Stimulated activated naive B cell treated with anti-CD40 and anti-IgM and Interleukin-4, amounts not matched to agents 10 μg/mL and 1 μg/mL and 100 μg/mL, for 72 hours (primary cell): ENCODE measurements at places on chromosomes 11 and 22.

GRCh38 chr22:24284747-24285203 lies 14.1 kb downstream of the SPECC1L start:
- H3K36me3 ChIP-seq = peaks cover 20% of the 10 kb centered on the region
- H3K27ac ChIP-seq = no peak overlapping the region
- H3K4me1 ChIP-seq = peaks cover 56% of the 10 kb centered on the region
- DNase-seq = no peak
- no peak overlapping the region for H3K4me3 ChIP-seq
- no peaks in the 10 kb centered on the region for H3K27me3 ChIP-seq

GRCh38 chr11:106468086-106468485 lies 390.6 kb downstream of the AASDHPPT start:
- no peak overlapping the region for H3K27ac ChIP-seq
- no peaks in the 10 kb centered on the region for H3K4me1 ChIP-seq
- H3K27me3 ChIP-seq = no peaks in the 10 kb centered on the region
- no peaks in the 10 kb centered on the region for H3K36me3 ChIP-seq
- H3K4me3 ChIP-seq = no peak overlapping the region
- DNase-seq = no peak

DNA sequence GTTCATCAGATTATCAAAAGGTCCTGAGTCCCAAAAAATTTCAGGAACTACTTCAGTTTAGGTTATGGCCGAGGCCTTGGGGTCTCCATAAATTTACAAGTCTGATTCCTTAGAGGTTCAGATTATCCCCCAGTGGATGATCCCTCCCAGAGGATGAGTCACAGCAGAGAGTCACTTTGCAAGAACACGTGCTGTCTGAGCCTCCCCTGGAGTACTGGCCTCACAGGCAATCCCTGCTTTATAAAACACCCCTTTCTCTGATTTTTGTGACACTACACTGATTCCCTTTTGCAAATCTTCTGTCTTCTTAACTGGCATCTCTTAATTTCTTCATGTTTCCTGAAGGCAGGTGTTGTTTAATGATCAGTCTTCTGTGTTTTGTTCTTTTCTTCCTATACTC lies 45.3 kb downstream of the CCDC34 start:
- H3K4me1 ChIP-seq = no peaks in the 10 kb centered on the region
- H3K27me3 ChIP-seq = peaks cover 4% of the 10 kb centered on the region
- no peak overlapping the region for H3K4me3 ChIP-seq
- no peaks in the 10 kb centered on the region for H3K36me3 ChIP-seq
- H3K27ac ChIP-seq = no peak overlapping the region
- DNase-seq = no peak

GRCh38 chr11:62983536-62984199 lies 1.1 kb downstream of the SLC22A6 start:
- H3K27ac ChIP-seq = no peak overlapping the region
- DNase-seq = no peak
- peaks cover 30% of the 10 kb centered on the region for H3K27me3 ChIP-seq
- no peak overlapping the region for H3K4me3 ChIP-seq
- no peaks in the 10 kb centered on the region for H3K36me3 ChIP-seq
- no peaks in the 10 kb centered on the region for H3K4me1 ChIP-seq

GRCh38 chr11:2929950-2930703 lies 907 bp upstream of the PHLDA2 start:
- peaks cover 46% of the 10 kb centered on the region for H3K4me1 ChIP-seq
- H3K4me3 ChIP-seq = peak overlapping the region; percentile 86
- H3K27ac ChIP-seq = peak overlapping the region; percentile 91
- H3K27me3 ChIP-seq = peaks cover 39% of the 10 kb centered on the region
- DNase-seq = peak; percentile 58
- no peaks in the 10 kb centered on the region for H3K36me3 ChIP-seq

- H3K27me3 ChIP-seq = peaks cover 9% of the 10 kb centered on the region
- H3K4me3 ChIP-seq = no peak overlapping the region
- H3K27ac ChIP-seq = no peak overlapping the region
- H3K36me3 ChIP-seq = no peaks in the 10 kb centered on the region
These were observed 181.9 kb downstream of the FAT3 start for GRCh38 chr11:92406472-92406871.

- no peak for DNase-seq
- H3K36me3 ChIP-seq = peaks cover 14% of the 10 kb centered on the region
- H3K4me3 ChIP-seq = no peak overlapping the region
- H3K27me3 ChIP-seq = no peaks in the 10 kb centered on the region
- peaks cover 15% of the 10 kb centered on the region for H3K4me1 ChIP-seq
These were observed 14.4 kb downstream of the CABIN1 start for GRCh38 chr22:24025475-24025874.

- H3K27ac ChIP-seq = peak overlapping the region; percentile 42
- peak overlapping the region; percentile 50 for H3K4me3 ChIP-seq
- peaks cover 3% of the 10 kb centered on the region for H3K27me3 ChIP-seq
These were observed 4.4 kb downstream of the UBASH3B start for GRCh38 chr11:122659676-122660554.

DNA sequence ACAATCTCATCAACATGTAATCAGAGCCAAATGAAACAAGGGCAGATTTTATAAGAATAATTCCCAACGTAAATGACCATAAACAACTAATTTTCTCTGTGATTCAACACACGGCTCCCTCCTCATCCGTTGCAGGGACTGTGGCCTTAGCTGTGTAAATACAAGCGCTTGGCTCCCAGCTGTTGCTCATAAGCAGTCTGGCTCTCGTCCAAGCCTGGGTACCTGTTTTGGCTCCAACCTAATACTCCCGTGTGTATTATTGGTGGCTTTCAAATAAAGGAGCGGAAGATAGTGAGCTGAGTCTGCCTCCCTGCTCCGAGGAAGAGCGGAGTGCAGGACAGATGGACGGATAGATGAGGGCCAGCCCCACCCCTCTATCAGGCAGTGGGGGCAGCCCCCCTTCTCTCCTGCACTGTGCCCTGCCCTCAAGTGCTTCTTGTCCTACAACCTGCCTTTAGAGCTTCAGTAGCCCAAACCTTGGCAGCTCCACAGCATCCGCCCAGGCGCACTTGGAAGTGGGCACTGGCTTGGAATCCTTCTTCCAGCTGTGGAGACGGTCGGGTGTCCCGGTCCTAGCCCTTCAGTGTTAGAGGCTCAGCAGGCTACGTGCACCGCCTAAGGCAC lies 670.9 kb downstream of the BRD1 start:
- H3K27ac ChIP-seq = no peak overlapping the region
- no peaks in the 10 kb centered on the region for H3K27me3 ChIP-seq
- no peak for DNase-seq
- no peaks in the 10 kb centered on the region for H3K36me3 ChIP-seq
- no peak overlapping the region for H3K4me3 ChIP-seq

- H3K4me3 ChIP-seq = peak overlapping the region; percentile 19
- peak overlapping the region; percentile 42 for H3K27ac ChIP-seq
- H3K36me3 ChIP-seq = no peaks in the 10 kb centered on the region
- peak; percentile 50 for DNase-seq
These were observed 31.6 kb downstream of the RBX1 start for GRCh38 chr22:40982482-40983385.

GRCh38 chr11:69892237-69892985 lies 73.2 kb upstream of the FGF3 start:
- H3K27me3 ChIP-seq = peaks cover 48% of the 10 kb centered on the region
- H3K27ac ChIP-seq = no peak overlapping the region
- no peaks in the 10 kb centered on the region for H3K4me1 ChIP-seq
- no peaks in the 10 kb centered on the region for H3K36me3 ChIP-seq

GRCh38 chr11:96736601-96737000 lies 346.8 kb downstream of the JRKL start:
- H3K27ac ChIP-seq = no peak overlapping the region
- DNase-seq = no peak
- no peaks in the 10 kb centered on the region for H3K4me1 ChIP-seq
- no peaks in the 10 kb centered on the region for H3K27me3 ChIP-seq
- H3K36me3 ChIP-seq = no peaks in the 10 kb centered on the region

DNA sequence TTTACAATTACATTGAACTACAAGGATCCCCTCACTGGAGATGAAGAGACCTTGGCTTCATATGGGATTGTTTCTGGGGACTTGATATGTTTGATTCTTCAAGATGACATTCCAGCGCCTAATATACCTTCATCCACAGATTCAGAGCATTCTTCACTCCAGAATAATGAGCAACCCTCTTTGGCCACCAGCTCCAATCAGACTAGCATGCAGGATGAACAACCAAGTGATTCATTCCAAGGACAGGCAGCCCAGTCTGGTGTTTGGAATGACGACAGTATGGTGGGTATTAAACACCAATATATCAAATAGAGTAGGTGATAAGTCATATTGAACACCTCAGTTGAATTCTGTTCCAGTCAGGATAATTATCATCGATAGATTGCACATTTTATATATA lies 4.4 kb downstream of the FBXO7 start:
- no peak for DNase-seq
- H3K4me3 ChIP-seq = no peak overlapping the region
- H3K36me3 ChIP-seq = peaks cover 13% of the 10 kb centered on the region

GRCh38 chr22:17783312-17783711 lies 9.0 kb upstream of the BID start:
- peaks cover 56% of the 10 kb centered on the region for H3K36me3 ChIP-seq
- peaks cover 53% of the 10 kb centered on the region for H3K4me1 ChIP-seq
- no peak overlapping the region for H3K4me3 ChIP-seq
- DNase-seq = no peak
- H3K27ac ChIP-seq = peak overlapping the region; percentile 99

- H3K27me3 ChIP-seq = peaks cover 23% of the 10 kb centered on the region
- no peak overlapping the region for H3K27ac ChIP-seq
- H3K36me3 ChIP-seq = no peaks in the 10 kb centered on the region
- H3K4me3 ChIP-seq = no peak overlapping the region
- H3K4me1 ChIP-seq = peaks cover 27% of the 10 kb centered on the region
- DNase-seq = no peak
These were observed 88.3 kb upstream of the PARVA start for GRCh38 chr11:12288931-12289666.

GRCh38 chr11:127994736-127995135 lies 592.6 kb downstream of the ETS1 start:
- H3K4me1 ChIP-seq = no peaks in the 10 kb centered on the region
- peaks cover 30% of the 10 kb centered on the region for H3K27me3 ChIP-seq
- no peak overlapping the region for H3K4me3 ChIP-seq
- H3K36me3 ChIP-seq = no peaks in the 10 kb centered on the region
- no peak overlapping the region for H3K27ac ChIP-seq

GRCh38 chr22:46845296-46846149 lies 83.1 kb downstream of the TBC1D22A start:
- H3K36me3 ChIP-seq = peaks cover 66% of the 10 kb centered on the region
- no peak for DNase-seq
- H3K4me3 ChIP-seq = no peak overlapping the region
- no peak overlapping the region for H3K27ac ChIP-seq

DNA sequence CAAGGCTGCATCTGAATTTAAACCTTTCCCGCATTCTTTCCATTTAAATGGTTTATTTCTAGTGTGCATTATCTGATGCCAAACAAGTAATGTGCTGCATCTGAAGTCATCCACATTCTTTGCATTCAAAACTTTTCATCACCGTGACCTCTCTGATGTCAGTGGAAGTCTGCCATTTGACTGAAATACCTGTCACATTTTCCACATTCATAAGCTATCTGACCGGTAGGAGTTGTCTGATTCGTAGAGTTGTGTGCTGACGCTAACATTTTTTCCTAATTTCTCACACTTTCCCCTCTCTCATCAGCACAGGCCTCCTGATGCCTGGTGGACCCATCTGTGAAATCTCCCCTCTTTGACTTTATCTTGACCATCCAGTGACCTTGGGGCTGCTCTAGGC lies 79.9 kb upstream of the BARX2 start:
- H3K27ac ChIP-seq = no peak overlapping the region
- DNase-seq = no peak
- H3K36me3 ChIP-seq = no peaks in the 10 kb centered on the region

GRCh38 chr22:46515208-46516111 lies 22.0 kb downstream of the CELSR1 start:
- no peak overlapping the region for H3K4me3 ChIP-seq
- peak overlapping the region; percentile 0 for H3K27ac ChIP-seq
- H3K4me1 ChIP-seq = peaks cover 7% of the 10 kb centered on the region
- H3K27me3 ChIP-seq = peaks cover 26% of the 10 kb centered on the region
- no peak for DNase-seq
- H3K36me3 ChIP-seq = no peaks in the 10 kb centered on the region

GRCh38 chr11:93772123-93772522 lies 12.0 kb upstream of the MED17 start:
- DNase-seq = no peak
- H3K36me3 ChIP-seq = peaks cover 28% of the 10 kb centered on the region
- H3K4me1 ChIP-seq = peaks cover 6% of the 10 kb centered on the region
- H3K27ac ChIP-seq = no peak overlapping the region
- no peaks in the 10 kb centered on the region for H3K27me3 ChIP-seq

DNA sequence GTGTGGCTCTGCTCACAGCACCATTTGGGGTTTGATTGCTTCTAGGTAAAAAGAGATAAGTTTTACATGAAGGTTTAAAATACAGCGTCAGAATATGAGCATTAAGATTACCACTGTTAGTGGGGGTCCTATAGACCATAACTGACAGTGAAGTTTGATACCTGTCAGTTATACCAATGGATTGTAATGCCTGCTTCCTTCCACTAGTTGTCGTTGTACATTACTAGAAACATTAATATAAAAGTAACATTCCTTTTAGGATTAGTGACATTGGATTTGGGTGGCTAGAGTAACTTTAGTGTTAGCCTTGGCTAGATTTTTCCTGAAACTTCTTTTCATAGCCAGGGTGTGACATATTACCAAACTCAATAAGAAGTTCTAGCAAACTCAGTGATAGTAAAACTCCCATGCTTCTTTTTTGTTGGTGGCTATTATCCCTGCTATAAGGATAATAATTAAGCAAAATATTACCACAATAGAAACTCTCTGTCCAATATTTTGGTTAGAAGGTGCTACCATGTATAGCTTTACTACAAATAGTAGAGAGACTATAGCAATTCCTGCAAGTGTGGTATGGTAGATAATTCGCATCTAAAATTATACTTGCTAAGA lies 57.1 kb downstream of the FAM181B start:
- no peaks in the 10 kb centered on the region for H3K27me3 ChIP-seq
- no peak for DNase-seq
- no peaks in the 10 kb centered on the region for H3K4me1 ChIP-seq

DNA sequence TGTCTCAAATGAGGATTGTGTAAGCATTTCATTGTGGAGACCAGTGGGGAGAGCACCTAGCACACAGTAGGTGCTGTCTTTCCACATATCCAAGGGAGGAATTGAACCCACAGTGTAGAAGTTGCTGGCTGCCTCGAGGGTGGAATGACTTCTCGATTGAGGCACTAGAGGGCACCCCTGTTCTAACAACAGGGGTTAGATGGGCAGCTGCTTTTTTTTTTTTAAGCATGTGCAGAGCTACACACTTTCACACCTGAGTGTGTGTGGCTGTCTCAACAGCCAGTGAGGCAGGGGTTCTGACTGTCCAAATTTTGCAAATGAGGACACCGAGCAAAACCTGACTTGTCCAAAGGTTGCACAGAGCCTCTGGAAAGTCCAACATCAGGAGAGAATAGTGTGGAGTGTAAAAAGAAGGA lies 118.2 kb upstream of the CRYBB3 start:
- H3K4me3 ChIP-seq = no peak overlapping the region
- H3K36me3 ChIP-seq = no peaks in the 10 kb centered on the region
- peaks cover 4% of the 10 kb centered on the region for H3K27me3 ChIP-seq
- H3K4me1 ChIP-seq = peaks cover 14% of the 10 kb centered on the region
- no peak overlapping the region for H3K27ac ChIP-seq
- no peak for DNase-seq
